Astrocyte (in vitro differentiated cells and primary cell): ENCODE measurements at places on chromosomes 4 and X.

DNA sequence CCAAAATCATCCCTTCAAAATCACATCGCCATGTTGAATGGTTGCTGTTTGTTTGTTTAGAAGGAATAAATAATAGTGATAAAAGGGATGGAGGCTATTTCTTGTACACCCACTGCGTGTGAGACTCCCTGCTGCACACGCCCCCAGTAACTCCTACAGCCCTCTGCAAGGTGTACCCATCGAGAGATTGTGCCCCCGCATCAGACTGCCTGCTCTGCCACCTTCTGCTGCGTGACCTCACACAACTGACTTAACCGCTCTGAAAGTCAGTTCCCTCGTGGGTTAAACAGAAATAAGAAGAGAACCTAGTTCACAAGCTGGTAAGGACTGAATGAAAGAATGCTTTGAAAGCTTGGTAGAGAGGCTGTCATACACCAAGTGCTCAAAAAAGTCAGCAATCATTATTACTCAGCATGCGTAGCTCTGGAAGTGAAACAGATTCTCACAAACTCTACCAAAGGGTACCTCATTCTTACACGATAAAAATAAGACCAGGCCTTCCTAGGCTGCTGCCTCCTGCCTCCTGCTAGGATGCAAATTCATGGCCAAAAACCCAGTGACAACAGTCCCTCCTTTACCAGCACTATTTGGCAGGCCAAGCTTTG lies 147.1 kb downstream of the CPEB2 start:
- DNase-seq = peak; percentile 35

GRCh38 chr4:112379306-112379705 lies 82.1 kb downstream of the ALPK1 start:
- no peak for DNase-seq

DNA sequence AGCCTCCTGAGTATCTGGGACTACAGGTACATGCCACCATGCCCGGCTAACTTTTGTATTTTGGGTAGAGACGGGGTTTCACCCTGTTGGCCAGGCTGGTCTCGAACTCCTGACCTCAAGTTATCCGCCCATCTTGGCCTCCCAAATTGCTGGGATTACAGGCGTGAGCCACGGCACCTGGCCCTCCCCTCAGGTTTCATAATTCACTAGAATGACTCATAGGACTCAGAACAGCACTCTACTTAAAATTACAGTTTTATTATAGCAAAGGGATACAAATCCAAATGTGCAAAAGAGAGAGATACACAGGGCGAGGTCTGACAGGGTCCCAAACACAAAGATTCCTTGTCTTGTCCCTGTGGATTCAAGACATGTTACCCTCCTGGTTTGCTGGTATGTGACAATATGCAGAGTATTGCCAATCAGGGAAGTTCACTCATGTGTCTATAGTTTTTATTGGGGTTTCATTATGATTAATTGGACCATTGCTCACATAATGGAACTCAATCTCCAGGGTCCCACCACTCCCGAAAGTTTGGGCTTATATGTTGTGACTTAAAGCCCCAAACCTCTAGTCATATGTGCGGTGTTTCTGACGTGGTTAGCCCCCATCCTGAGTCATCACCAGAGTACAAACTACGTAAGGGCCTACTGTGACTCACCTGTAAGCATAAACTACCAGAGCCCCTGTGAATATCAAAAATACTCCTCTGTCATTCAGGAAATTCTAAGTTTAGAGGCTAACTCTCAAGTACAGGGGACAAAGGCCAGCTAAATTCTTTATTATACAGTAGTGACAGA lies 5.2 kb downstream of the YIPF6 start:
- DNase-seq = peak; percentile 77

- DNase-seq = no peak
Measured at GRCh38 chr4:89070041-89070440, 13.1 kb upstream of the FAM13A start.

GRCh38 chr4:106369456-106370060 lies 980 bp upstream of the GIMD1 start:
- DNase-seq = peak; percentile 62

- DNase-seq = no peak
Measured at GRCh38 chr4:83216959-83217683, 67.5 kb downstream of the COQ2 start.

GRCh38 chrX:133333154-133333750 lies 82.0 kb downstream of the GPC4 start:
- DNase-seq = no peak

DNA sequence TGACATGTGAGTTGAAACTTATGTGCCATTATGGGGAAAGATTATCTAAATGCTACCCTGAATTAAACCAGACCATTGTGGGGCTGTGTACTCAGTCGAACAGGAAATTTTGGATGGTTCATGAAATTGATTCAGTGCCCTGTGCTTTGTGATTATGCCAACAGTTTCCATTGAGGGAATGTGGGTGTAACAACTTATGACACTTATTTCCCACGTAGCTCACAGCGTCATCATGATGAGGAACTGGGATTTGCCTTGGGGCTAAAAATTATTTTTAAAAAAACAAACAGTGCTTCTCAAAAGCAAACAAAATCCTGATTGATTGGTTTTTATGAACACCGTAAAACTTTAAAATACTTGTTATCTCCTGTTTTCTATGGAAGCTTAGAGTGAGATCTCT lies 8.3 kb upstream of the CLTRN start:
- no peak for DNase-seq

- no peak for DNase-seq
Measured at GRCh38 chrX:133897593-133898163, 87.7 kb downstream of the GPC3 start.

DNA sequence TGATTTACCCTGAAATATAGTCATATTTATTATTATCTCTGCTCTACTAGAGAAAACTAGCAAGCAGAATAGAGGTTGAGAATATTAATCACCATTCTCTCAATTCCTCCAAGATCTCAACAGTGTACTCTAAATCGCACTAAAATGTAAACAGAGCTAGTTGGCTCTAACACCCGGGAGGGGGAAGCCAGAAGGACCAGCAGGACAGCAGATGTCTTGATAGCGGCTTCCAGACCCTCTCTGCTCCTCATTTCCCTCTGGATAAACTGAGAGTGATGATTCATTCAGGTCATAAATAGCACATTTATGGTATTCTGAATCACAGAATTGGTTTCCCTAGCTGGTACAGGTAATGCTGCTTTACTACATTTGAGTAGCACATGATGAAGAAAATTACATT lies 82.5 kb downstream of the TBC1D9 start:
- DNase-seq = peak; percentile 41
